ENCODE measurements at places on chromosomes 12 and 14.

DNA sequence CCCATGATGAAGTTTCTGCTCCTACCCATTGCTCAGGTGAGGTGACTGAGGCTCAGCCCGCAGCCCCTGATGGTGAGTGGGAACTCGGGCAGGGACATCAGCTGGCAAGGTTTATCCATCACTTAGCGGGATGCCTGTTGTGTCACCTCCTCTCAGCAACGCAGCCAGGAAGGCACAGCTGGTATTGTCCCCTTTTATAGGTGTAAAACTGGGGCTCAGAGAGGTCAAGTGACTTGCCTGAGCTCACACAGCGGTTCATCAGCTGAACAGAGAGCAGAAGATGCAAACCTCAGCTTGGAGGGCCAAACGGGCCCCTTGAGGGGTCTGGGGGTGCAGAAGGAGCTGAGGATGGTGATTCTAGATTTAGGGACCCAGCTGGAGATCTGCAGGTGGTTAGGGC is 143.6 kb downstream of the PHETA1 start:
- no peak for DNase-seq

DNA sequence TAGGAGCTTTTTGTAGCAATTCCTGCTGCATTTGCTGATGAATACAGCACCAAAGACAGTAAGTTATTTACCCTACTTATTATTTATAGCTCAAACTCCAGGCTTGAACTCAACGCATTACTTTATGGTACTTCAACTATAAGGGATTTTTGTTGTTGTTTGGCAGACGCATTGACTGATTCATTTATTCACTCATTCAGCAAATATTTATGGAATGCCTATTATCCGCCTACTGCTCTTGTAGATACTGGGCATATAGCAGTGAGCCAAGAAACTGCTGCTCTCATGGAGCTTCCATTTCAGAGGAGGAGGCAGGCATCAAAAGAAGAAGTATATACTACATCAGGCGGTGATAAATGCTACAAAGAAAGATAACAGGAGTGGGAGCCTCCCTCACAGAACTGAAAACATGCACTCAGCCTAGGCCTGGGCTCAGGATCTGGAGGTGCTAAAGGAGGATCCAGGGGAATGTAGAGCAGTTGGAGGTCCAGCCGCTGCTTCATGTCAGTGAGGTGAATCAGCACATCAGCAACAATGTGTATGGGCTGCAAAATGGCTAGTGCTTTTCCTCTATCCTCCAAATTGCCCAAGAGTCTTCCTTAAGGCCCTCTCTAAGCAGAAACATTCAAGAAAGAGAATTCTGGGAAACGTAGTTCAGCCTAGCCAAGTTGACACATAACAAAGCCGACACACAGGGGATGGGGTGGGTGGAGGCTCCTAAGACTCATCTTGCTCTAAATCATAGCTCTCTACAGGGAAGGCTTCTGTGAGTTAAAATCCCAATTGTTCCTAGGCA is 157.5 kb downstream of the NRXN3 start:
- DNase-seq: no peak

- no peak for DNase-seq
These were observed 7.6 kb upstream of the NGB start for GRCh38 chr14:77278461-77279230.

GRCh38 chr14:20400589-20400964 is 12.7 kb downstream of the TEP1 start:
- DNase-seq: no peak

- DNase-seq: no peak
These were observed 1040.4 kb downstream of the FLRT2 start for GRCh38 chr14:86570371-86570770.

- no peak for DNase-seq
These were observed 137.4 kb upstream of the NTF3 start for GRCh38 chr12:5294274-5295070.

DNA sequence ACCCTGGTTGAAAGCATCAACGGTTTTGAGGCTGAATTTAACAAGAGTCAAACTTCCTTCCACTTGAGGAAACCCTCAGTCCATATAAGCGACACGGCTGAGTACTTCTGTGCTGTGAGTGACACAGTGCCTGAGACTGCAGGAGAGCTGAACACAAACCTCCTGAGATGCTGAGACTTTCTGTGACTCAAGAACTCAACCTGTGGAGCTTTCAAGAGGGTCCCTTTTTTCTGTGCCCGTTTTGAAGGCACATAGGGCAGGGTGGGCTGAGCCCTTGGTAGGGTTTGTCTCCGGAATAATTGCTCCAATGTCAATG is 305.3 kb upstream of the OR4E1 start:
- no peak for DNase-seq

GRCh38 chr14:21626491-21627230 is 8.1 kb downstream of the OR10G2 start:
- DNase-seq: no peak

DNA sequence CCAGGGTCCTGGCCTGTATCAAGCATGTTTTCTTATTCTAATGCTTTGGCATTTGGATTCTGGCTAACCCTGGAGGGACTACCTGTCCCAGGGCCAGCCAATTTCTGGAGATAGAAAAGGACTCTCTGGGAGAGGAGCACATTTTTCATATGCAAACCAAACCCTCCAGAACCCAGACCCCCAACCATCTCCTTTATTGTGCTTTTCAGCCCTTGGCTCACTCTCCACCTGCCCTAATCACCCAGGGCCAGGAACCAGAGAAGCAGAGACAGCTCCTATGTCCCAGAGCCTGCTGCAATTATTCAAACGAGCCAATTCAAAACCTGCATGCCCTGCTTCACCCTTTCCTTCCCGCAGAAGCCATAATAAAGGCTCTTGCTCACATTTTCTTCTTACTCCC is 23.8 kb downstream of the HSPB8 start:
- no peak for DNase-seq

All from T-helper 22 cell (primary cell).